ENCODE measurements at places on chromosomes 4 and X.

- DNase-seq: no peak
These were observed 71.5 kb downstream of the ARHGEF9 start for GRCh38 chrX:63713526-63713925.

GRCh38 chrX:119539872-119540271 is 25.3 kb downstream of the STEEP1 start:
- no peak for DNase-seq

GRCh38 chr4:43763029-43763610 is 685.5 kb downstream of the KCTD8 start:
- no peak for DNase-seq

DNA sequence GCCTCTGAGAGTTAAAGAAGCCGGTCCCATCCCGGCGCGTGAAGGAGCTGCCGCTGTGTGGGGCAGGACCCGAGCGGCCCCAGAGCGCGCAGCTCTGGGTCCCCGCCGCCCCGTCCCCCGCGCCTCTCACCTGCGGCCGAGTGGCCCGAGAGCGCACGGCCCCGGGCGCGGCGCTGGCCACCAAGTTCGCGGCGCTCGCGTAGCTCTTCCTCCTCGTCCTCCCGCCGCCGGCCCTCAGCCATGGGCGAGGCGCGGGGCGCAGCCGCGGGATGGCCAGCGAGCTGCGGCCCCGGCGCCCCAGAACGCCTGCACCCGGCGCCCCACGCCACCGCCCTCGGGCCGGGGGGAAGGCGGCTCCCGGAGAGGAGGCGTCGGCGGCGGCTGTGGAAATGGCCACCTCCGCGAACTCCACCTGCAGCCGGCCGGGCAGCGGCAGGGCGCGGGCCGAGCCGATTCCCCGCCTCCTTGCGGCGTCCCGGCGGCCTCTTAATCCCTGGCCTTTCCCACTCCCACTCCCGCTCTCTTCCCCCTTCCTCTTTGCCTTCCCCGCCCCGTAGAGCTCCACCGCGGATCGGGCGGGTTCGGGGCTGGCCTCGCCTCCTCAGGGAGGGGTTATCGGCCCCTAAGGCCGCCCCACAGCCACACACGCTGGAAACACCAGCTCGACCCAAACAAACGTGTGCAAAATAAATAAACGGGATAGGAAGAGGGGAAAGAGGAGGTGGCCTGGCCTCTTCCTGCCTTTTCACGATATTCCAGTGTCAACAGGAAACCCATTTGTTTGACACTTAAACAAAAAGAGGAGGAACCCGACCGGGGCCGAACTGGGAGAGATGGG is at the start of gene SH3D19:
Gene SH3D19 (minus strand): TSS at position 495 of the 838 bp plus-strand sequence. CDS start 253 bp downstream, at position 242.
- peak; percentile 38 for DNase-seq
